ENCODE measurements at places on chromosomes 2 and 18.

DNA sequence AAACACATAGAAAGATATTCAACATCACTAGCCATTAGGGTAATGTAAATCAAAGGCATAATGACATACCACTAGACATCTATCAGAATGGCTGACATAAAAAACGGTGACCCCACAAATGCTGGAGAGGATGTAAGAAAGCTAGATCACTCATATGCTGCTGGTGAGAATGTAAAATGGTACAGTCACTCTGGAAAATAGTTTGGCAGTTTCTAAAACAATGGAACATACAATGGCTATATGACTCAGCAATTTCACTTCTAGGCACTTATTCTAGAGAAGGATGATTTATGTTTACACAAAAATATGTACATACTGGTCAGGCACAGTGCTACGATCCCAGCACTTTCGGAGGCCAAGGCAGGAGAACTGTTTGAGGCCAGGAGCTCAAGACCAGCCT is 87.3 kb downstream of the COLEC12 start:
- no peak for DNase-seq

DNA sequence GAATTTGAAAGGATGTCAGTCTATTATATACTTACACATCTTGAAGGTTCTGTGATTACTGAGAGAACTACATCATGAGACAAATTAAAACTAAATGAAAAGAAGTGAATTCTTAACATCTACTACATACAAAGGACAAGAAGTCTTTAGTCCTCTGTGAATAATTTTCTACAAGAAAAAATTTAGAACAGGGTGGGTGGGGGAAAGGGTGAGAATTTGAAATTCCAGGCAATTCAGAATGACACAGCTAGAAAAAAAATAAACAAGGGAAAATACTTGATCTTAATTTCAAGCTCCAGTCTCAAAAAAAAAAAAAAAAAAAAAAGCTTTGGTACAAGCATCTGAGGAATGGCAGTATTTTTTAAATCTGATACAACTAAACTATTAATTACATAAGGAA is 15.5 kb downstream of the CUL3 start:
- no peak for DNase-seq

GRCh38 chr2:231611273-231612108 is 18.8 kb downstream of the TEX44 start:
- no peak for DNase-seq

DNA sequence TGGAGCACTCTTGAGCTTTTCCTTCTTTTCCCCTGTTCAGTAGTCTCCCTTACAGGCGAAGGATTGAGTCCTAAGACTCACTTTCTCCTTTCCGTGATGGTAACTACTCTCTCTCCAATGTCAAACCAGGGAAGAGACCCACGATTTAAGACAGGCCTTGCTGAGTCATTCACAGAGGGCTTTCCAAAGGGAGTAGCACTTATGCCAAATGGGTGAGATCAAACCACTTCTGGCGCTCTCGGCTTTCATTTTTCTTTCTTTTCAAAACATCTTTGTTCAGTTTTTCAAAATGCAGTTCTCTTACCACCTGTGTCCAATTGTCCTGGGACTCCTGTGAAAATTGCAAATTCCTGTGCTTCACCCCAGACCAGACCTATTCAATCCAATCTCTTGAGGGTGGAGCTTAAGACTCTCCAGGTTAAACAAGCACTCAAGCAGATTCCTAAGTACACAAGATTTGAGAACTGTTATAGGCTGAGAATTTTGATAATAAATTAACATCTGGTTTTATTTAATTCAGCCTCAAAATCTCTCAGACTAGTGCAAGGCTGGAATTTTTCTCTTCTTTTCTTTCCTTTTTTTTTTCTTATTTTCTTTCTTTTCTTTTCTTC is 14.4 kb upstream of the MRPL19 start:
- no peak for DNase-seq

GRCh38 chr2:186130748-186131641 is 355.1 kb upstream of the ZC3H15 start:
- peak; percentile 97 for DNase-seq

DNA sequence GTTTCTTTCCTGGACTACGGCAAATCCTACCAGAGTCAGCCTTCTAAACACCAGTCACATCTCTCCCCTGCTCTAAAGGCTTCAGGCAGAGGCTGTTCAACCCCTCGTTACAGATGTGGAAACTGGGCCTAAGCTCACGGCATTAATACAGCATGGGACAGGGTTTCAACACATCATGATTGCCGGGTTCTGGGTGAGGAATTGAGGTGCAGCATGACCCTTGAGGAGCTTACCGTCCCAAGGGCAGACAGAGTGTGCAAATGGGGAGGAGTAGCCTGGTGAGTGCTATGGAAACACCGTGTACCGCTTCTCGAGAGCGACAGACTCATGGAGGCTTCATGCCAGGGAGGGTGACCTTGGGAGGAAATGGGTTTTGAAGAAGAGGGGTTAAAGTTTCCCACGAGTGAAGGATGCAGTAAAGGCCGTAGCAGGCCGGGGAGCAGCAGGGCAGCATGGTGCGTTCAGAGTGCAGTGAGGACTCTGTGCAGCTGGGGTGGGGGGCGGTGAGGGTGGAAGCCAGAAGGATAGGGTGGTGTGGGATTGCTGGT is 51.1 kb downstream of the TGOLN2 start:
- DNase-seq = no peak

Data from COR-L47 (cell line).